ENCODE measurements at places on chromosomes 4 and X.
A peak's percentile ranks its signal among the peaks of the same experiment; 100 is the strongest.

DNA sequence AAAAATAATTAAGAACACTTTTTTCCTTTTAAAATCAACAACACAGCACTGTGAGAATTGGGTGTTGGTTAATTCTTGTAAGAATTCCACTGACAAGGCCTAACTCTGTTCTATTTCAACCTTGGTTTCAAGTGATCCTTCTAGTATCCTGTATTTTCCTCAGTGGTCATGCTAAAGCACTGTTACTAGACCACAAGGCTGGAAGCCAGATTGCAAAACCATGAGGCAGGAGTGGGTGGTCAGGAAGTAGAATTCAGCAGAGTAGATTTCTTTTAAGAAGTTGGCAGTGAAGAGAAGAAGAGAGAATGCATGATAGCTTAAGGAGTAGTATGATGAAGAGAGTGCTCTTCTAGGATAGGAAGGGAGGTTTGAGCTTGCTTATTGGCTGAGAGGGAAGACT is 71.6 kb upstream of the LEF1 start:
- peak; percentile 86 for DNase-seq

GRCh38 chrX:110318664-110318968 is 731 bp upstream of the AMMECR1 start:
- no peak for DNase-seq

DNA sequence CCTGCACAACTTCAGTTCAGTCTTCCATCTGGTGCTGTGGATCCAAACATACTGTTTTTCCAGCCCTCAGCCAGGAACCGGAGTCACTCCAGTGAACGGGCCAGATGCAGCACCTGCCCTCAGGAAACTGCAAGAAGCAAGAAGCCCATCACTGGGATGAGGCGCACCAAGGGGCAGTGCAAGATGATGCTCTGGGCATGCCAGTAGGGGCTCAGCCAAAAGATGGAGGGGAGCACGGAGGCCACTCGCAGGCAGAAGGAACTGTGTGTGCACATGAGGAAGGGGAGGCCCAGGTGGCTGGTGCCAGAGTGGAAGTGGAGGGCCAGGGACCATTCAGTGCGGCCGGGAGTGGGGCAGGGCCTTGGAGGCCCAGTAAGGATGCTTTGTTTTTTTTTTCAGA is 161.7 kb upstream of the MAMLD1 start:
- no peak for DNase-seq

DNA sequence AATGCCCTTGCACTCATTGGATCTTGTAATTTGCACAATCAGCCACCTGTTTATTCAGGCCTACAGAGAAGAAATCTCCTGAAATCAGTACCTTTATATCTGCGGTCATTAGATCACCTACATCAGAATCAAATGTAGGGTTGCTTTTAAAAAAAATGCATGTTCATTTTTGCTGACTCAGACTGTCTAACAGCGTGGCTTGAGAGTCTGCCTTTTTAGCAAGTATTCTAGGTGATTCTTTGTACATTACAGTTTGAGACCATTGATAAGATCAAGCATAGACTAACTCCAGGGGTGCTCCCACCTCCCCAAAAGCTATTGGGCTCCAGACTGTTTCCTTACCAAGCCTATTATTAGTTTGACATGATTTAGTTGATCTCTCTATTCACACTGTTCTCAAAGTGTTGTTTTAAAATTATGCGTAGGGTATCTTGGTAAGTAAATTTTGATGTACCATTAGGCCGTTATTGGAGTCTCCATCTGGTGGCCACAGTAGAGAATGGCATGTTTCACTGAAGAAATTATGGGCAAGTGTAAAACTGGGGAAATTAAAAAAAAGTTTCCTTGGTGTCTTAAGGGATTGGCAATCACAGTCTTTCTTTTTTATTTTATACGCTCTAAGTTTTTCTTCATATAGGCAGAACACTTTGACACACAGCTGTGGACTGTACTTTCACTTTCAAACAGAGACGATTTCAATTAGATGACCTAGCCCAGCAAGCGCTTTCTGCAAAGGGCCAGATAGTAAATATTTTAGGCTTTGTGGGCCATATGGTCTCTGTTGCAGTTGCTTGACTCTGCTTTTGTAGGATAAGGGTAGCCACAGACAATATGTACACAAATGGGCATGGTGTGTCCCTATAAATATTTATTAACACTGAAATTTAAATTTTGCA is 33.7 kb upstream of the MSL3 start:
- DNase-seq = peak; percentile 9

GRCh38 chr4:82899374-82900065 is 1.0 kb upstream of the THAP9 start:
- DNase-seq = no peak

- no peak for DNase-seq
Observed at GRCh38 chrX:19373351-19373891, 29.7 kb downstream of the PDHA1 start.

GRCh38 chr4:7976634-7977033 is 37.0 kb upstream of the AFAP1 start:
- DNase-seq = no peak

GRCh38 chr4:35102066-35102465 is 1142.2 kb downstream of the ARAP2 start:
- no peak for DNase-seq

DNA sequence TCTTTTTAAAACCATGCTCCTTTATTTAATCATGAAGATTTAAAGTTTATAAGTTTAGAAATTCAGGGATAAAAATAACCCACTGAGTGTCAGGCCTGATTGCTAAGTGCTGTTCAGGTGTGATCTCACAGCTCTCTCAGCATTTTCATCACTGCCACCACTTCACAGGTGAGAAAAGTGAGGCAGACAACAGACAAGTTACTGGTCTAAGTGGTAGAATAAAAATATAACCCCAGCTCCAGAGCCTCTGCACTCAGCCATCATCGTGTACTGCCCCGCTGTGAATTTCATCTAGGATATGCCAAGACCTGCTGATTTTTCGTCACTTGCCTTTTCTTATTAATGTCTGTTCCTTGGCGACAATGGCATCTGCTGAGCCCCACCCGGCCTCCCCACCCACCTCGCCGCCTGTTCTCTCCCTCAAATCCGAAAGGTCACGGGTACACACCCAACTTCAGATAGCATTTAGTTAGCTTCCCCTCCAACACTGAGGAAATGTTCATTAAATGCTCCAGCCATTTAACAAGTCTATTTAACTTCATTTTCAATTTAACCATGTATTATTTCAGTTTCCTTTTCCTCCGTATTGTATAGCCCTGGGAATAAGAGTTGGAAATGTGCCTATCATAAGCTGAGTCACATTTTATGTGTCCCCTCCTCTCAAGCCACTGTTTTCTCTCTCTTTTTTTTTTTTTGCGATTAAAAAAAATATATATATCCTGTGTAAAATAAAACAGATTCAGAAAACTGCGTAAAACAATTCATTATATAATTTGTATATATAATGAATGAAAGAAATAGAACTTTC is 236.5 kb downstream of the CBR4 start:
- DNase-seq = no peak

DNA sequence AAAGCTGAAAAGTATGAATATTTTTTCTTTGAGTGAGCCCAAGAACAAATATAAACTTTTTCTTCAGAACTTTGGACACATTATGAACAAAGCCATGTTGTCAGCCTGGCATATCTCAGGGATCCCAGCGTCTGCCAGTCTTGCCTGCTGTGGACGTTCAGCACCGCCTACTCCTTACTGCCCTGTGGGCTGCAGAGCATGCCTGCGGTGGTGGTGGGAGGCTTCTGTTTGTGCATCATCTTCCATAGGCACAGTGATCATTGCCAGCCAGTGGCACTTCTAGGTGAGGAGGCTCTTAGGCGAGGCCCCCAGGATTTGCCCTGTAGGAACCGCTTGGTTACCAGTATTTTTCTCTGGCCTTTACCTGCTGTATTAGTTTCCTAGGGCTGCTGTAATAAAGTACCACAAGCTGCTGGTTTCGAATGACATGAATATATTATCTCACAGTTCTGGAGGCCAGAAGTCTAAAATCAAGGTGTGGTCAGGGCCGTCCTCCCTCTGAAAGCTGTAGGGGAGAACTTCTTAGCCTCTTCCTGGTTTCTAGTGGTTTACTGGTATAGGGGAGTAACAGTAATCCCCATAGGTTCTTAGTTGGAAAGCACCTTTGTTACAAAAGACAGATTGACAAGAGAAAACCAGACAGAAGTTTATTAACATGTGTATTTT is 15.4 kb downstream of the ANXA3 start:
- DNase-seq = peak; percentile 46

DNA sequence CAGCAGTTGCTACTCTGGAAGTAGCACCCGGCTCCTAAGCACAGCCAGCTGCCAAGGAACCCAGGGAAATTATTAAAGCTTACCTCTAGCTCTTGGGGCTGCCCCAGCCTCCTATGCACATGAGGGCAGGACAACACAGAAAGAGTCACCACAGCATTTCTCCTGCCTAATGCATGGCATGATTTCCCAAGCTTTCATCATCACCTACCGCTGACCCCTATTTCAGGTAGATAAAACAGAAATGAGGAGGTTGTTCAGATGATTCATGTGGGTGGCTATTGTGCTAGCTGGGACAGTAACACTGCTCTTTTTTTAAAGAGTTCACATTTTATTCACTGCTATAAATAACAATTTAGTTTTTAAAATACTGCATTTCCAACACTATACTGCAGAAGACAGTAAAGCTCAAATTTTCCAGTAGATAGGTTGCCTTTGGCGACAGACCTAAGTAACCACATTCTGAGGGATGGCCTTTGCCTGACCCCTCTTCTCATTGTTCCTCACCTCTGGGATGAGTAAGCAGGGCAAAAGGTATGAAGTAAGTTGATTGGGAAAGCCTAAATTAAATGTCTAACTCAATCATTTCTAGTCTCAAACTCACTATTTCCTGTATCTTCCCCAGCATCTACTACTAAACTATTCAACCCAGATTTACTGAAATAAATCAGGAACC is 16.7 kb downstream of the CASK start:
- peak; percentile 56 for DNase-seq

- peak; percentile 89 for DNase-seq
Observed at GRCh38 chr4:10116569-10117358, at the start of gene WDR1. Gene WDR1, minus strand, starts transcription at chr4:10116799. Its CDS starts 133 bp downstream, at chr4:10116666.

DNA sequence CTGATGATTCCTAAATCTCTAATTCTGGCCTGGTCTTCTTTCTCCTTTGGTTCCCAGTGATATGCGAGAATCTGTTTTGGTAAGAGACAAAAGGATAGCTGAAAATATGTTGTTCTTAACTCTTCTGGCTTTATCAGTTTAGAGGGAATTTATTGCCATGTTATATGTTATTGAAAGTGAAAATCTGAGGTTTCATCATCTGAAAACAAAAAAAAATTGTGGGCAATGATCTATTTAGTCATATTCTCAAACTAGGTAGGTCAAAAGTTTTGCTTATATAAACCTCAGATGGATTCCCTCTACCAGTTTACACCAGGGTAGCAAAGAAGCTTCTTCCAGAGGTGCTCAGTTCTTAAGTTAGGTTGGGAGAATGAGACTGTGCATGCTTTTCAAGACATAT is 103.6 kb downstream of the ITM2A start:
- DNase-seq = no peak

DNA sequence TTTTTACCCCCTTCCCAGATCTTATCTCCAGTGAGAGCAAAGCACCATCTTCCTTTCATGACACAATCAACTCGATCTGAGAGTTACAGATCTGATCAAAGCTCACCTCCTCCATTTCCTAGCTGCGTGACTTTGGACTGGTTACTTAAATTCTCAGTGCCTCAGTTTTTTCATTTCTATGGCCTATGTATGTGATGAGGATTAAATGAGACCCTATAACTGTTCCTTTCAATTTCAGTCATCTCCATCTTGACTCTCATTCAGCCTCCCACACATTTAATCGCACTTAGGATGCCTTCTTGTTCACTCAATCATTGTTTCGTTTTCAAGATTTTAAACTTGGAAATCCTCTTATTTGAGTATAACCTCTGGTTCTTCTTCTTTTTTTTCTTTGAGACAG is 20.1 kb upstream of the CXCR3 start:
- DNase-seq = no peak

DNA sequence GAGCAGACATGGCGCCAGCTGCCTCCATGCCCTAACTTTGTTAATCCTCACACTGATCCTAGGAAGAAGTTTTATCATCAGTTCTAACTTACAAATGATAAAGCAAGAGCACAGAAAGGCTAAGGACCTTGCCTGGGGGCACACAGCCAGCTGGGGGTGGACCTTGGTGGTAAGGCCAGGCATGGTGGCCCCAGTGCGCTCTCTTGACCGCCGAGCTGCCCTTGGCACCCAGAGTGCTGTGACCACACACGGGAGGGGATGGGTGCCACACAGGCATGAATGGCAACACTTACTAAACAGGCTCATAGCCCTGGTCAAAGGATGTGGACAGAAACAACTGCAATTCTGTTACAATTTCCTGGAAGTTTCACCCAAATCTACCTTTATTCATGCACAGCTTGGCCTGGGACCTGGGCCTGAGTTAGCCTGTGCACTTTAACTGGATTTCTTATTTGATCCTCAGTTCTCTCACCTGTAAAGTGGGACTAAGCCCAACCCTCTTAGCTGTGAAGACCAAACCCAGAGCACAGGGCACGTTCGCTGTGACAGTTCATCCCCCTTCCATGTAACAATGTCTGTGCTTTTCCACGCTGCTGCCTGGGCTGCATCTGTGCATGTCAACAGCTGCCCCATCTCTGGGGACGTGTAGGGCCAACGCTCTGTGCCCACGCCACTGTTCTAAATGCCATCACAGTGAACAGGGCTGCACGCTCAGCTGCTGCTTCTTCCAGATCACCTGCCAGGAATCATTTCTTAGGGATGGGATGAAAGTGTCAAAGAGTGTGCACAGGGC is 44.8 kb downstream of the ACOX3 start:
- DNase-seq = no peak

DNA sequence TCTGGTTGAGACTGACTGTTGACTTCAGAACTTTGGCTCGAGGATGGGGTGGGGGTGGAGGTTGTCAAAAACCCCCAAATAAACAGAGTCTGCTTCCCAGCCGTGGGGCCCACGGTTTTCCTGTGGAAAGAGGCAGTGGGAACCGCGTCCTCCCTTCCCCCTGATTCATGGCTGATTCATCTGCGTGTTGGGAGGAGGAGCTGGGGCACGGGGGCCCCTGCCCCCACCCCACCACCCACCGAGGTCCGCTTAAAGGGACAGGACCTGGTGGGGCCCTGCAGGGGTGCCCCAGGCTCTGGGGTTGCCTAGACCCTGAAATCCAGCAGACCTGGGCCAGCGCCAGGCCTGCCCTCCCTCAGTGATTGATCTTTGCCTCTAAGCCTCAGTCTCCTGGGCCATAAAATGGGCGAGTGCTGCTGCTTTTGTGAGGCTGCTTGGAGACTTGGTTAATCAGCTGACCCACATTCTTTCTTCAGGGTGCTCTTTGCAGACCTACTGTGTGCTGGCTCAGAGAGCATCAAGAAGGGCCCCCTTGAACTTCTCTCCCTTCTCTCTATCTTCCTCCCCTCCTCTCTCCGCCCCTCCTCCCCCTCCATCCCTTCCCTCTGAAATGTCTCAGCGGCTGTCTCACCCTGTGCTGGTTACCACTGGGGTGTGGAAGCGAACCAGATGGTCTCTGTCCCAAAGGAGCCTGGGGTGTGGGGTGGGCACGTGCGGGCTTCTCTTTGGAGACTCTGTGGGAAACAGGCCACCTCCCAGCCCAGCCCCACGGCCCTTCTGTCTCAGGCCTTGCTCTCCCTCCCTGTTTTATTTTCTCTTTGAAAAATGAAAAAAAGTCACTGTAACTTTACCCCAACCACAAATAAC is 9.1 kb downstream of the HTRA3 start:
- DNase-seq = peak; percentile 73

GRCh38 chr4:946103-946450 is 13.8 kb downstream of the TMEM175 start:
- DNase-seq = no peak
